ENCODE measurements at places on chromosomes 4 and X.

GRCh38 chr4:15557786-15558550, 88.3 kb downstream of the CC2D2A start:
- no peak for DNase-seq

- DNase-seq, result no peak
These were observed 9.3 kb downstream of the PAGE4 start for GRCh38 chrX:49838374-49838773.

GRCh38 chrX:134625315-134625718, 33.0 kb downstream of the PLAC1 start:
- no peak for DNase-seq

DNA sequence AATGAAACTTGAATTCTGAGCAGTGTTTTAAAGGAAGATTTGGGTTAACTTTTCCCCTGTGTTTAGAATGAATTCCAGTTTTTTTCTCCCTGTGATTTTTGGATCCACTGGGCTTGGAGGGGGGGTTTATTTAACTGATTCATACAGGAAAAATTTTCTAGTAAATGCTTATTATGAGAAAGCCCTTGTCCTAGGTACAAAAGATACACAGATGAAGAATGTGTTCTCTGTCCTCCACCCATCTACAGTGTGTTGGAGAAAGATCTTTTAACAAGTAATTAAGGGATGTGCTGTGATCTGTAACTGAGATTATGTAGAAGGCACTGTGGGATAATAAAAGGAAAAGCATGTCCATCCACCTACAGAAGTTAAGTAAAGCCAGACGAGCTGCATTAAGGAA, 103.9 kb downstream of the STIM2 start:
- DNase-seq, result no peak

- DNase-seq, result no peak
These were observed 852.7 kb upstream of the SLIT2 start for GRCh38 chr4:19399001-19399400.

DNA sequence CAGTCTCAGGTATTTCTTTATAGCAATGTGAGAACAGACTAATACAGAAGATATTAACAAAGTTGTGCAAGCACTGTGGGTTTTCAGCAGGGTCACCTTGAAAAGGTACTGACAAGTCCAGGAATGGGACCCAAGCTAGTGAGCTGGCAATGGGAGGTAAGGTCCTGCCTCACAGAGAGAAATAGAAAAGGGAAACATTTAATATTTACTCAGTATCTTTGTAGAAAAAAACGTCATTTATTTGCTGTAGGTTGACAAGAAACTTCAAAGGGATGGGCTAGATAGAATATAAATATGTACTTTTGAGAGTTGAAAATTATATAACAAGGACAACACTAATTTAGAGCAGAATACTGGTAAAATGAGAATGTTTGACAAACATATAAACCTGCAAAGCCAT, 89.0 kb downstream of the GPRIN3 start:
- no peak for DNase-seq

GRCh38 chrX:34915463-34916225, 27.0 kb upstream of the FAM47B start:
- no peak for DNase-seq

DNA sequence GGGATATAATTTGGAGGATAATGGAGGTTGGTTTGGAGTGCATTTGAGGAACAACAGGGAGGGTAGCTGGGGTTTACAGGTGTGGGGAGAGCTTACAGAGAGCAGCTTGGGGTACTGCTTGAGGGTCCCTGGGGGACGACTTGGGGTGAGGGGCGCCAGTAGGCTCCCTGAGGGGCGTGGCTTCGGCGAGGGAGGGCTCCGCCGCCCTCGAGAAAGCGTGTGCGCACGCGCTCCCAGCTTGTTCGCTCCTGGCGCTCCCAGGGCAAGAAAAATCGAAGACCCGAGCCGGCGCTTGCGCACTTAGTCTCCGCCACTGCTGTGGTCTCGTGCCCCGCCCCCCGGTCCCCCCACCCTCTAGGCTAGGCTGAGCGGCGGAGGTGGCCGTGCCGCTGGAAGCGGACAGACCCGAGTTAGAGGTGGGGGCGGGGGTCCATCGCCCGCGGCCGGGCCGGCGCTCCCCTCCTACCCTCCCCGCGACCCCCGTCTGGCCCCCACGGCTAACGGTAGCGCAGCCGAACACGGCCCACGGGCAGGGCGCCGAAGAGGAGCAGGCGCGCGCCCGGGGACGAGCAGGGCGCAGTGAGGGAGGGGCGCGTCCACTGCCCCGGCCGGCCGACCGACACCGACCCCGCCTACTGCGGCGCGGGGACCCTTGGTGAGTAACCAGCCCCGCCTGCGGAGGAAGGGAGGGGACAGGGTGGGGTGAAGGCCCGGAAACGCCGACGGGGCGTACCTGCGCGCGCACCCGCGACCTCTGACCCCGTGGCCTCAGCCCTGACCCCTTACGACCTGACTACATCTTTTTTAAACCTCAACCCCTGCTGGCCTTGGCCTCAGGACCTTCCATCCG, 5.4 kb upstream of the CCDC120 start:
- peak; percentile 23 for DNase-seq

DNA sequence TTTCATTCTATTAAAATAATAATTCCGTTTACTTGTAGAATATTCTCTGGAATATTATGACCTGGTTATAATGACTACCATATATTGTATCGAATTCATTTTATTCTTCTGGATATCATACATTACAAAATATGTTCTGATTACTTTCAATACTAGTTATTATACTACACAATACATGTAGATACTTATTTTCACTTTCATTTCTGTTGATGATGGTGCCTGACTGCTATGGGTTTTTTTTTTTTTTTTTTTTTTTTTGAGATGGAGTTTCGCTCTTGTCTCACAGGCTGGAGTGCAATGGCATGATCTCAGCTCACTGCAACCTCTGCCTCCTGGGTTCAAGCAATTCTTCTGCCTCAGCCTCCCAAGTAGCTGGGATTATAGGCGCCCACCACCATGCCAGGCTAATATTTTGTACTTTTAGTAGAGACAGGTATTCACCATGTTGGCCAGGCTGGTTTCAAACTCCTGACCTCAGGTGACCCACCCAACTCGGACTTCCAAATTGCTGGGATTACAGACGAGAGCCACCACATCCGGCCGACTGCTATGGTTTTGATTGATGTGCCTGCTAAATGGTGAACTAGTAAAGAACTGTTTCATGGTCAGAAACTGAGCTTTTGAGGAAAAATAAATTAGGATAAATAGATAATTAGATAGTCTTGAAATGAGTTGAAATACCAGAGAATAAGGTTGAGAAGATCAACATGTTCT, 39.5 kb downstream of the PCDH10 start:
- DNase-seq, result no peak

DNA sequence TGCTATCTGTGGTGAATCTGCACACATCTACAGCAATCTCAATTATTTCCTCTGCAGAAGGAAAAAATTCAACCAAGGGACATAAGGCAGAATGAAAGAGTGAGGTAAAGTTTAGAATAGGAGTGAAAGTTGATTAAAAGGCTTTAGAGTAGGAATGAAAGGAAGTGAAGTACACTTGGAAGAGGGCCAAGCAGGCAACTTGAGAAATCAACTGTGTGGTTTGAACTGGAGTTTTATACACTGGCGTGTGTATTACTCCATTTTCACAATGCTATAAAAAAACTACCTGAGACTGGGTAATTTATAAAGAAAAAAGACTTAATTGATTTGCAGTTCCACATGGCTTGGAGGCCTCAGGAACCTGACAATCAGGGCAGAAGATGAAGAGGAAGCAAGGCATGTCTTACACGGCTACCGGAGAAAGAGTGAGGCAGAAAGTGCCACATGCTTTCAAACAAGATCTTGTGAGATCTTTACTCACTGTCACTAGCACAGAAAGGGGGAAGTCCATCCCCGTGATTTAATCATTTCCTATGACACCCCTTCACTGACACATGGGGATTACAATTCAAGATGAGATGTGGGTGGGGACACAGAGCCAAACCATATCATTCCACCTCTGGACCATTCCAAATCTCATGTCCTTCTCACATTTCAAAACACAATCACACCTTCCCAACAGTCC, 234.8 kb downstream of the IL15 start:
- no peak for DNase-seq

DNA sequence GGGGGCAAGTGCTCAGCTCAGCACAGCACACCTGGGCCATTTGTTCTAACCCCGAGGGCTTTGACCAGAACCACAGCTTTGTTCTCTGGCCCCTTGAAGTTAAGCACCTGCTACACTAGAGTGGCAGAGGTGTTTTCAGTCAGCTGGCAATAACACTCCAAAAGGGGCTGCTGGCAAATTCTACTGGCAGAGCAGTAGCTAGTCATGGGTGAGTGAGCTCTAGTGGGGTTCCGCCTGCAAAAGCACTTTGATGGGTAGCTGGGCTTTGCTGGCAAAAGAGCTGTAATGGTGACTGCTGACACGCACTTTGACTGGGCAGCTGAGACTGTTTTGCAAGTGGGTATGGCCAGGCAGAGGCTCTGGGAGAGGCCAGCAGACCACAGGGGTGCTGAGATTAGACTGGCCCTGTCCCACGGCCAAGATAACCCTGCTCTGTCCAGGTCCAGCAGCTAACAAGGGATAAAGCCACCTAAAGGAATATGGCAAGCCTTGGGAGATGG, 65.2 kb upstream of the TENT5D start:
- DNase-seq, result no peak

GRCh38 chr4:156824451-156825060, 147.0 kb downstream of the PDGFC start:
- no peak for DNase-seq
